ENCODE measurements at places on chromosomes 5 and 9.

- no peak for DNase-seq
Observed at GRCh38 chr9:135516132-135516860, 4.9 kb upstream of the LCN1 start.

- no peak for DNase-seq
Observed at GRCh38 chr9:104808035-104808614, 44.2 kb downstream of the NIPSNAP3B start.

DNA sequence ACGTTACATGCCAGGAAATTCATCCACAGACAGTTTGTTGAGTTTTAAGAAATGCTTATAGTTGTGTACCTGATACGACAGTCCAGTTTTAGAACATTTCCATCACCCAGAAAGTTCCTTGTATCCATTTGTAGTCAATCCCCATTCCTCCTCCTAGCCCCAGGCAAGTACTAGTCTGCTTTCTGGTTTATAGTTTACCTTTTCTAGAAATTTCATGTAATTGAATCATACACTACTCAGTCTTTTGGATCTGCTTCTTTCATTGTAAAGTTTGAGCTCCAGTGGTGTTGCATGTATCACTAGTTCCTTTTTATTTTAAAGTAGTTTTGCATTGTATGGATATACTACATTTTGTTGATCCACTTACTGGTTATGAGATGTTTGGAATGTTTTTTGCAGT lies 291.2 kb downstream of the AOPEP start:
- no peak for DNase-seq

- DNase-seq: no peak
Observed at GRCh38 chr5:142175039-142175438, 66.5 kb downstream of the NDFIP1 start.

DNA sequence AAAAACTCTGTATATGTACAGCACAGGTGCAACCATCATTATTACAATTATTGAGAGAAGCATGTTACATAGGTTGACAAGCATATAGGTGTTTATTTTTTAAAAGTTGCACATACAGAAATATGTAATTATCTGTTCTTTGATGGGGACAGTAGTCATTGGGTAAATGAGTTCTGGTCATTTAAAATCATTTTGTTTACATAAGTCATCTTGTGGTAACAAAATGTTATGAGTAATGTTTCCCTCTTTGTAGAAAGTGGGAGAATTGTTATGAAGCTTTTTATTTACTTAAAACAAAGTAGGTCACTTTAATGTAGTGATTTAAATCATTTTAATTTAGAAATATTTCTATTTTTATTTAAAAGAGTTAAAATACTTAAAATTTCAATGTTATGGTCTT lies 33.8 kb upstream of the FBXL17 start:
- DNase-seq: no peak

All from activated B cell treated with CpG ODN at 0.5 μM for 24 hours (primary cell).